ENCODE measurements at places on chromosomes 11 and 22. TPM values are rescaled to one million over a fixed set of nuclear protein-coding genes. Genes with fewer than 3 reads are reported as not detected.

The MUC6 gene
- total RNA-seq: not detected

The IFTAP gene
- total RNA-seq: 16.5 TPM

The CASP12 gene
- not detected for total RNA-seq

The MS4A3 gene
- not detected for total RNA-seq

The PGA5 gene
- not detected for total RNA-seq

The LRFN4 gene
- total RNA-seq: 77.1 TPM

The BEST1 gene
- total RNA-seq: not detected

The DMC1 gene
- 0.03 TPM for total RNA-seq

The ARHGAP8 gene
- not detected for total RNA-seq

The SESN3 gene
- total RNA-seq: 1.5 TPM

The CNTF gene
- 1.3 TPM for total RNA-seq

The C22orf23 gene
- total RNA-seq: 0.32 TPM

The FGF19 gene
- total RNA-seq: not detected

The CD3E gene
- 0.42 TPM for total RNA-seq

The MMP1 gene
- total RNA-seq: 7.9 TPM

The PATE1 gene
- not detected for total RNA-seq

The DBX1 gene
- total RNA-seq: not detected

The MRGPRX3 gene
- 0.93 TPM for total RNA-seq

The FAM227A gene
- not detected for total RNA-seq

The SCT gene
- total RNA-seq: not detected

GRCh38 chr11:59062602-59063529 is 23.2 kb upstream of the GLYATL1B start:
- DNase-seq: peak; percentile 3

GRCh38 chr22:32922186-32922585 is 120.7 kb downstream of the TIMP3 start:
- no peak for DNase-seq

DNA sequence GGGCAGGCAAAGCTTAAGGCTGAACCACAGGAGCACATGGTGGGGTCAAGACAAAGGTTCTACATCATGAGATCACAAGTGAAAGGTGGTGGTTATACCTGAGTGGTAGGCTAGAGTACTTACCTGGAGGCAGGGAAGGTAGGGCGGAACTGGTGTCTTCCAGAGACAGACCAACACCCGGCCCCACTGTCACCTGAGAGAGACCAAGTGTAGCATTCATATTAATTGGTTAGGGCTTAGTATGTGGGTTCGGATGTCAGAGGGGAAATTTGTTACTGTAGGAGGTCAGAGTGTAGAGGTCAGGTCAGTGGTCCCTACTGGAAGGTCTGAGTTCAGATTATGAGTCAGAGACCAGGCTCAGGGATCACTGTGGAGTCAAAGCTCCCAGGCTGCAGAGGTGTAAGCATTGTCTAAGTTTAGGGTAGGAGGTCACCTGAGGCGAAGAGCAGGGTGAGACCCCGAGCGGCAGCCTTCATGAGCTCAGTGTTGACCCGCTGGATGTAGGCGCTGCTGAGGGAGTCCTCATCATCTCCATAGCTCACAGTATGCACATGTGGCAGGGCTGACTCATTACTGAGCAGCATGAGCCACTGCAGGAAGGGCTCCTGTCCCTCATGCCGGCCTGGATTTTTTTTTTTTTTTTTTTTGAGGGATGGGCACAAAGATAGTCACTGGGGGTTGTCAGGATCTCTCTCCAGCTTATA is 3.2 kb downstream of the TPP1 start:
- DNase-seq: peak; percentile 59

DNA sequence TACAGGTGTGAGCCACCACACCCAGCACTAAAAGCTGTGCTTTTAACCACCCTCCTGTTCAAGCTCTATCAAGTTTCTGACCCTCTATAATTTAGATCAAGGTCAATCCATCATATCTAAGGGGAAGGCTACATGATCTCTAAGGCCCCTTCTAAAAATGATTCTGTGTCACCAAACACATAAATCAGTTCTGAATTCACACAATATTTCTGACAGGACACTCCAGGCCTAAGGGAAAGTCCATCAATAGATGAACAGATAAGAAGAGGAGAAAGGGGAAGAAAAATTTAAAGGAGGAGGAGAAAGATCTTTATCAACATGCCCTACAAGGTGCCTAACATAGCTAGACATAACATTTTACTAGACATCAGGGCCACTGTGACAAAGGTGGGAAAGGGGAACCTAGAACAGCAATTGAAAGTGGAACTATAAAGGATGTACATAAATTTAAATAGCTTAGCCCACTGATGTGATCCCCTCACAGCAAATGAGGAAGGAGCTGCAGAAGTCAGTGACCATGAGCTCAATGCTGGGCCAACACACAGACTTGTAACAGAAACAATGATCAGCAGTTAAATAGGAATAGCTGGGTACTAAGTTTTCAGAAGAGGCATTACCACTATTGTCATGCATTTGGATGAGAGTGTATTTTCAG is 4.7 kb downstream of the PRCP start:
- DNase-seq: no peak

- no peak for DNase-seq
Observed at GRCh38 chr22:37484480-37485394, 1.4 kb downstream of the MFNG start.

GRCh38 chr11:92964471-92964870 is 5.0 kb upstream of the MTNR1B start:
- no peak for DNase-seq

GRCh38 chr11:129702410-129703398 is 112.9 kb upstream of the TMEM45B start:
- no peak for DNase-seq

GRCh38 chr11:69439127-69439526 is 42.3 kb upstream of the LINC01488 start:
- DNase-seq: no peak

GRCh38 chr11:10534316-10534715 is 6.7 kb downstream of the RNF141 start:
- DNase-seq: no peak

DNA sequence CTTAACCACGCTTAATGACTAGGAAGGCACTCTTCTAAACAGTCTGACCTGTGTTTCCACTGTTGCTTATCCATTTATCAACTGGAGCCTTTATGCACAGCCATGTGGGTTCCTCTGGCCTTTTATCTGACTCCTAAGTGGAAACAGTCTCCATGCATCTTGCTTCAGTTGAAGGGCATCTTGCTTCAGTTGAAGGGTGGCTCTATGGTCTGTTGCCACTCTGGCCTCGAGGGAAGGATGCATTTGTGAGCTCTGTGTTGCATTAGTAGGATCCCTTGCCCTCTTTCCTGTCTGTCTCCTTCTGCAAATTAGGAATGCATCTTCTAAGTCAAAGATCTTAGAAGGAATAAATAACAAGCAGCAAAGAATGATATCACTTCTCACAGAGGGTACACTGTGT is 25.8 kb upstream of the C11orf96 start:
- DNase-seq: no peak

DNA sequence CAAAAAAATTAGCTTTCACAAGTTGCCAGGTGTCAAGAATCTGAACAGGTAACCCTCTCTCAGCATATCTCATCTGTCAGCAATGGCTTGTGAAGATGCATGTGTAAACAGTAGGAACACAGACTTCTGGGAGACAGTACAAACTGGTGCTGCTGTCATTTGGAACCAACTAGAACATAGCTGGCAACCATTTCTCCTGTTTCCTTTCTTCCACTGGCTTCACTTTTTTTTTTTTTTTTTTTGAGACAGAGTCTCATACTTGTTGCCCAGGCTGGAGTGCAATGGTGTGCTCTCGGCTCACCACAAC is 2.1 kb upstream of the PIK3C2A start:
- no peak for DNase-seq

DNA sequence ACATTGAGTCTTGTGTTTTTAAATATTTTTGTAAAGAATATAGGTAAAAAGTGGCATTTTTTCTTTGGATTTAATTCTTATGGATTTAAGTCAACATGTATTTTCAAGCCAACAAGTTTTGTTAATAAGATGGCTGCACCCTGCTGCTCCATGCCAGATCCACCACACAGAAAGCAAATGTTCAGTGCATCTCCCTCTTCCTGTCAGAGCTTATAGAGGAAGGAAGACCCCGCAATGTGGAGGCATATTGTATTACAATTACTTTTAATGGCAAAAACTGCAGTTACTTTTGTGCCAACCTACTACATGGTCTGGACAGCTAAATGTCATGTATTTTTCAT is 333 bp upstream of the CD3E start:
- DNase-seq: no peak

DNA sequence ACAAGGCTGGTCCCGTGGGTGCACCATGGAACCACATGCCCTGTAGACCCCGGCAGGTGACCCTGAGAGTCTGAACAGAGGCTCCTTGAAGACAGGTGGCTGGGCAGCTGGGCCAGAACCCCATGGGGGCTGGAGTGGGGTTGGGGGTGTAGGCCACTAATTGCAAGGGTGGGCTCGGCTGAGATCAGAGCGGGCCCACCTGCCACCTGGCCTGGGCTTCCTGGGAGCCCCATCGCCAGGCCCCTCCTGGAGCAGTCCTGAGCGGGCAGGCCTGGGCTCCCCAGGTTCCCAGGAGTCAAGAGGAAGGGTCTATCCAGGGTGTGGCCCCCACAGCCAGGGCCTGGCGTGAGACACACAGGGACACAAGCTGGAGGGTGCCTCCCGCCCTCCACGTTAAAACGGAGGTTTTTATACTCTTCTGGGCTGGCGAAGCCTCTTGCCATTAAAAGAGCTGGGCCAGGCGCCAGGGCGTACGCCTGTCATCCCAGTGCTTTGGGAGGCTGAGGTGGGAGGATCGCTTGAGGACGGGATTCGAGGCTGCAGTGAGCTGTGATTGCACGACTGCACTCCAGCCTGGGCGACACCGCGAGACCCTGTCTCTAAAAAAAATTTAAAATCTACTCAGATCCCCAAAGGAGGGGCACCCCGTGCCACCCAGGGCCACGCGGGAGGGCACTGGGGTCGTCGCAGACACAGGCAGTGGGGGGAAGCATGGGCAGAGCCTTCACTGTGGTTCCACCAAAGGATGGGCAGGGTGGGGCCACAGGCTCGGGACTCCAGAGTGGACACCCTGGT is 4.8 kb upstream of the TRABD start:
- no peak for DNase-seq

GRCh38 chr22:17906978-17907747 is 117.2 kb downstream of the MICAL3 start:
- DNase-seq: no peak

GRCh38 chr22:25903294-25903693 is 161.3 kb downstream of the MYO18B start:
- no peak for DNase-seq

DNA sequence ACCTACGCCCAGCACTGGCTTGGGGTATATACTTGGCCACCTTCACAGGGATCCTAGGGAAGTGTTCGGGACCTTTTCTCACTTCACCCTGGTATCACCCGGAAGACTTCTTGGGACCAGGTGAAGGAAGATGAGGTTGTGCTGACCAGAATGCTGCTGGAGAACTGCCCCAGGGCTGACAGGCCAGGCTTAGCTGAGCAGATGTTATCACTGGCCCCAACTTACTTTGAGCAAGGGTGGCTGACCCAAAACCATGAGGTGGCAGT is 4.5 kb downstream of the FTH1 start:
- DNase-seq: no peak

GRCh38 chr11:18111005-18111404 is 5.1 kb upstream of the SAAL1 start:
- DNase-seq: no peak

DNA sequence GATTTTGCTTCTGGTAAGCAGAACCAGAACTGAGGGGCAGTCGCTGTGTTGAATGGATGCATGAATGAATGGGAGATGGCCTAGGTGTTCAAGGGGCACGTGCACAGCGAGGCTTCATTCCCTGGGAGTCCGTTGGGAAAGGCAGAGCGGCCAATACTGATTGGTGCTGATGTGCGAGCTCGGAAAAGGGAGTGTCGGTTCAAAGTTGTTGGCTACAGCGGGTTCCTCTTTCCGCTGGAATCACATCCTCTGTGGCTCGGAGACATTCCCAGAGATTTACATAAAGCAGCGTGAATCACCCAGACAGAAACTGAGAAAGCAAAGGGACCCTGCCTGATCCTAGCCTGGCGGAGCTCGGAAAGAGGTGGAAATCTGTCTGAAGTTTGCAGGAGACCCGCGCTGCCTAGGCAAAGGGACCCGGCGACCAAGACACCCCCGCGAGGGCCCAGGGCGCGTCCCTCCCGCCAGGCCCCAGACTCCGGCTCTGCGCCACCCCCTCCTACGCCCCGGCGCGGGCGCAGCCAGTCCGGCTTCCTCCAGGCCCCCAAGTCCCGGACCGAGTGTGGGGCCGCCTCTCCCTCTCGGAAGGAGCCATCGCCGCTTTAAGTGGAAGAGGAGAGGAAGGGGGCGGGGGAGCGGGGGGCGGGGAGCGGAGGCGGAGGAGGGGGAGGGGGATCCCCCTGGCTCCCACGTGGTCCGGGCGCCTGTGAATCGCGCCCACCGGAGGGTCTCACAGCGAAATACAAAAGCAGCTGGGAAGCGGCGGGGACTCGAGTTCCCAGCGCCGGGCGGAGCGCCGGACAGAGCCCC is at the start of gene FJX1:
FJX1 (plus strand) TSS at position 774 of the 810 bp plus-strand sequence. CDS start 177 bp downstream, outside the sequence.
- peak; percentile 88 for DNase-seq

DNA sequence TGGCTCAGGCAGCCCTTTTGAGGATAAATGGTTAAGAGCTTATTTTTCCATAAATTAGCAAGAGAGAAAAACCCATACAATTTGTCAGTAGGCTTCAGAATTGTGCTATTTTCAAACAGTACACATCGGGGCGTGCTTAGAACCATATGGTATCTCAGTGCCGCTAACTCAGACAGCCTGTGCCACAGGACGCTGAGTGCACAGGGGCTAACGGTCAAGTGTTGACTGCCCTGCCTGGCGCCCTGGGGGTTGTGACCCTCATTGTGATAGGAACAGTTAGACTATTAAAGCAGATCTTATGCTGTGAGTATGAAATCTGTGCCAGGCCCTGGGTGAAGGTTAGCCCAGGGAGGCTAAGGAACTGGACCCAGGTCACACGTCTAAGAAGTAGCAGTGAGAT is 1519.7 kb downstream of the BRD1 start:
- DNase-seq: no peak

DNA sequence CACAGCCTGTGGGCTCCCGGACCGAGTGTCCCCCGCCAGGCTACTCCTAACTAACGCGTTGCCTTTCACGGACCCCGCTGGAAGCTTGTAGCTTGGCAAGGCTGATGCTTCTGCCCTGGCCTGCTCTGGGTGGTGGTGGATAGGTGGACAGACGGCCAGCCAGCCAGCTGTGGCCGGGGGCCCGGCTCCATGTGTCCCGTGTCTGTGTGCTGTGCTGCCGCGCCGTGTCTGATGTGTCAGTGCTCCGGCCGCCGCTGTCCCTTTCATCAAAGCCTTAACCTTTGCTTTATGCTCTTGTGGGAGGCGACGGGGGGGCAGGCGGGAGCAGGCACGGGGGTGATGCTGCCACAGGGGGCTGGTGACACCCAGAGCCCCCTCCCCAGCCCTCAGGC is 5.0 kb downstream of the CCDC188 start:
- no peak for DNase-seq

Measured in HT1080 (cell line).